CD4-positive, alpha-beta T cell treated with Interleukin-10 for 1 hour (primary cell): ENCODE measurements at places on chromosomes 3 and 15.

DNA sequence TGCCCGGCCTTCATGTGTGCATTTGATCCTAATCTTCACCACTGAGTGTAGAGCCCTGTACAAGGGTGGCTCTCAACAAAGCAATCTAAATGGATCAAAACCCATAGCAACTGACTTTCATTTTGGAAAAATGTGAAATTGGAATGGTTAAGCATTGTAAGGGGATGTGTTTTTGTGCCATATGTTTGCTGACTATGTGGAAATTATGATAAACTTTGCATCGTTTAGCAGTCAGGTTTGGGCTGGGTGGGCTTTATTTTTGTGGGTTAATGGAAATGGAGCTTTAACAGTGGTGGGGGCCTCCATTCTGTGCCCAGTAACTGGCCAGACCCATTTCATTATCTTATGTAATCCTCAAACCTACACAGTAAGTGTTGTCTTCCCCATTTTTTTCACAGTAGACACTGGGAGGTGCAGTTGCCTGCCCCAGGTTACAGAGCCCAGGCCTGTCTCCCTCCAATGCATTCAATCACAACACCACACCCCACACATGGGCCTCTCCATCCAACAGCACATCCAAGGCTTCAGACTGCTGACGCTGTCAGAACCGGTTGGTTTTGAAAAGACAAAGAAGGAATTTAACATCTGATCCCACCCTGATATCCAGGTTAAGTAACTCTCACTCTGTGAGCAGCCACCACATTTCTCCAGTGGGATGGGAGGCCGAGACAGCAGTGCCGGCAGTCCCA, 136.3 kb upstream of the ABHD17C start:
- no peak for DNase-seq

DNA sequence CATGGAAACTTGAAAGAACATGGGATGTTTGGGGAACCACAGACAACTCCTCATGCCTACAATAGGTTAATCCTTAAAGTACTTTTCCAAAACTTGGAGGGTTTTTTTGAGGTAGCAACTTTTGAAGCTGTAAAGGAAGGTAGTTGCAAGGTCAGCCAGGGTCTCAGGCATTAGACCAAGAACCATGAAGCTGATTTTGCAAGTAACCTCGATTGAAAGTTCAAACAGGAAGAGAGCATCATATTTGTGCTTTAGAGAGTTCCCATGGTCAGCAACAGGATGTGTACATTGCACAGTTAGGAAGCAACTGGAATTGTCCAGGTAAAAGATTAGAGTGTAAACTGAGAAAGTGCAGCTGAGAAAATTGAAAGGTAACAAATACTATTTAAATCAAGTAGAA, 199.8 kb upstream of the NR2F2 start:
- DNase-seq = no peak

GRCh38 chr3:29758434-29759322, 477.8 kb downstream of the RBMS3 start:
- DNase-seq = no peak

DNA sequence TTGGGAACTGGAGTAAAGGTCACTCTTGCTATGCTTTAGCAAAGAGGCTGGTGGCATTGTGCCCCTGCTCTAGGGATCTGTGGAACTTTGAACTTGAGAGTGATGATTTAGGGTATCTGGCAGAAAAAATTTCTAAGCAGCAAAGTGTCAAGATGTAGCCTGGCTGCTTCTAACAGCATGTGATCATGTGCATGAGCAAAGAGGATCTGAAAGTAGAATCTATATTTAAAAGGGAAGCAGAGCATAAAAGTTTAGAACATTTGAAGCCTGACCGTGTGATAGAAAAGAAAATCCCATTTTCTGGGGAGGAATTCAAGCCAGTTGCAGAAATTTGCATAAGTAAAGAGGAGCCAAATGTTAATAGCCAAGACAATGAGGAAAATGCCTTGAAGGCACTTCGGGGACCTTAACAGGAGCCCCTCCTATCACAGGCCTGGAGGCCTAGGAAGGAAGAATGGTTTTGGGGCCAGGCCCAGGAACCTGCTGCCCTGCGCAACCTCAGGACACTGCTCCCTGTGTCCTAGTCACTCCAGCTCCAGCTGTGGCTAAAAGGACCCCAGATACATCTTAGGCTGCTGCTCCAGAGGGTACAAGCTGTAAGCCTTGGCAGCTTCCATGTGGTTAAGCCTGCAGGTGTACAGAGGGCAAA, 212.2 kb upstream of the LINGO1 start:
- no peak for DNase-seq

DNA sequence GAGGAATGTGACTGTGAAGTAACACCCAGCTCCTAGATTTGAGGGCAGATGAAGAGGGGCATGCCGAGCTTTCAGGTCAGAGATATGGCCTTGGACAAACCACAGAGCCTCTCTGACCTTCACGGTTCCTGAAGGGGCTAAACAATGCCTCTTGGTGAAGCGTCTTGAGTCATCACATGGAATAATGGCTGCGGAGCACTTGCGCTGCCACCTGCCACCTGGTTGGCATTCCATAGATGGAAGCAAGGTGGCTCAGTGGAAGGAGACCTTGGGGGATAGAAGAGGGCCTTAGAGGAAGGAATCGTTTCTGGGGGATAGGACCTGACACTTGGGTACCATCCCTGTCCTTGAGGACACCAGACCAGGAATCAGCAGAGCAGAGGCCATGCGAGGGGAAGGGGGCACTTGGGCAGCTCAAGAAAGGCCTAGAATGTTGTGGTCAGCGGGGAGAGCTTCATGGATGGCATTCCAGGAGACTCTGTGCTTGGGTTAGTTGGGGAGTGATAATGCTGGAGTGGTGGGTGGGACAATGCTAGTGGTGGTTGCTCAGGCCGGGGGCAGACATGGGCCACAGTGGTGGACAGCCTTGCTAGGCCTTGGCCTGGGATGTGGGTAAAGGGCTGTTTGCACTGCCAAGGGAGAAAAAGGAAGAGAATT, 12.6 kb downstream of the MRAS start:
- DNase-seq = no peak

DNA sequence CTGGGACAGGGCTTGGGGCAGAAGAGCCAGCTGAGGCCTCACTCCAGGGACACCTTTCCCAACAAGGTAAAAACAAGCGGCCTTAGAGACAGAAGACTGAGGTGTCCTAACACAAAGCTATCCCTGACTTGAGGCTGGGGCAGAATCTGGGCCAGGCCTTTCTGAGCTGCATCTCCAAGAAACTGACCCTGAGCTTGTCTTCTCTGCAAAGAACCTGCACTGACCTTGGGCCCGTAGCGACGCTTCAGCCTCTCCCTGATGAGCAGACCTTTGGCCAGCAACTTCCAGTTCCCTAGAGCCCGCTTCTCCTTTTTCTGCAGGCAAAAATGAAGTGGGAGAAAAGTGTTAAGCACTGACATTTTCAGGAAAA, 22.2 kb downstream of the TMEM43 start:
- no peak for DNase-seq

GRCh38 chr15:59011262-59011952, 23.9 kb downstream of the RNF111 start:
- no peak for DNase-seq

- no peak for DNase-seq
These were observed 9.0 kb downstream of the PIK3R4 start for GRCh38 chr3:130737622-130738021.

DNA sequence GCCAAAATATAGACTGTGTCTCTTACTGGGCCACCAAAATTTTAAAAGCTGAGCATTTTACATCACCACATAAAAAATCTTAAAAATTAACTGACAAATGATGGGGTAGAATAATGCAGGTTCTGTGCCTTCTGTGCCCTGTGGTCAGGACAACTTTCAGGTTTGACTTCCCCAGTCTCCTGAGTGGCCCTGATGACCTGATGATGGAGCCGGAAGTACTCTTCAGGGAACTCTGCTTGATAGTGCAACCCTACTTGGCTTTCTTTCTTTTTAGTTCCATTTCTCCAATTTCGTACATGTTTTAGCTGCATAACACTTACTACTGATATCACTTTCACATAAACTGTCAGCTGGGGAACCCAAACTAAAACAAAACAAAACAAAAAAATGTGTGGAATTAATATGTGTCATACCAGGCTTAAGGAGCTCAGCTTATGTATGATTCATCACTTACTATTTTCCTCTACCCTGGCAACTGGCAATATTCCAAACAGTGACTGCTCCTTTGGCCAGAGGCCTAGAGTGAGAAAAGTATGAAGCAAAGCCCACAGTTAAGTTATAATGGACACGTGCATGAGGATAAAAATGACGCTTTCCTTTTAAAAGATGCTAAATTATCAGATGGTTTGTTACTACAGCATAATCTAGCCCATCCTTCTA, 194.3 kb downstream of the BCHE start:
- no peak for DNase-seq

DNA sequence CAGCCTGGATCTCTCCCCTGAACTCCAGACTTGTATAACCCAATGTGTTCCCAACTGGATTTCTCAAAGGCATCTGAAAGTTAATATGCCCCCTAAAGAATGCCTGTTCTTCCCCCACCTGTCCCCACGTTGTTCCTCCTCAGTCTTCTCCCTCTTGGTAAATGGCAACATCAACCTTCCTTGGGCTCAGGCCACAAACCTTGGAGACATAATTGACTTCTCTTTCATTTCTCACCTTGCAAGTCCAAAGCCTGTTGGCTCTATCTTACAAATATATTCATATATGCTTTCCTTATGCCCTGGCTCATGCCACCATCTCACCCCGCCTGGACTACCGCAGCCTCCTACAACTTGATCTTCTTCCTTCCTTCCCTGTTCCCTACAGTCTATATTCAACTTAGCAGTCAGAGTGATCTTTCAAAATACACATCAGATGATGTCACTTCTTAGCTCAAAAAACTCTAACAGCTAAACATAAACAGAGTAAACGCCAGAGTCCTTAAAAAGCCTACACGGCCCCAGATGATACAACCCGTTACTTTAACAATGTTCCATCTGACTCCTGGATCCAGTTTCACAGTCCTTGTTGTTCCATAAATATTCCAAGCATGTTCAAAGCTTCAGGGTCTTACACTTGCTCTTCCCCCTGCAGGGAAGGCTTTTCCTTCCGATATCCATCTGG, 66.2 kb downstream of the ETV5 start:
- DNase-seq = no peak

GRCh38 chr15:52259503-52259902, 36.1 kb downstream of the MYO5C start:
- DNase-seq = no peak

DNA sequence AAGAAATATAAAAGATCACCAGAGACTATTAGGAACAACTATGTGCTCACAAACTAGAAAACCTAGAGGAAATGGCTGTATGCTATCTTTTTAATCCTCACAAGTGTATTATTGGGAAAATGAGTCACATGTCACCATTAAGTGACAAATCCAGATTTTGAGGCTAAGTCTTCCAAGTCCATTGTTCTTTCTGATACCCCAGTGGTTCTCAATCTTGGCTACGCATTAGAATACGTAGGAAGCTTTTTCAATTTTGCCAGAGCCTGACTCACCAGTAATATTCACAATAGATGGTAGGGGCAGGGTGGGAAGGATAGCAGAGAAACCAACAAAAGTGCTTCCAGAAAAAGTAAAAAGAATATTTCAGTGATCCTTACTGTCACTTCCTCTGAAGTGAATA, 117.0 kb downstream of the FILIP1L start:
- DNase-seq = no peak

- DNase-seq = no peak
These were observed 144.0 kb upstream of the SMAD3 start for GRCh38 chr15:66921319-66921915.

GRCh38 chr3:141375381-141376301, 7.3 kb downstream of the ZBTB38 start:
- DNase-seq = no peak

GRCh38 chr3:10816019-10816862, at the start of gene SLC6A11:
Gene SLC6A11 (plus strand): TSS chr3:10816228. CDS start chr3:10816266, 38 bp downstream.
- no peak for DNase-seq

- no peak for DNase-seq
These were observed 50.2 kb downstream of the CHP1 start for GRCh38 chr15:41281236-41281635.

DNA sequence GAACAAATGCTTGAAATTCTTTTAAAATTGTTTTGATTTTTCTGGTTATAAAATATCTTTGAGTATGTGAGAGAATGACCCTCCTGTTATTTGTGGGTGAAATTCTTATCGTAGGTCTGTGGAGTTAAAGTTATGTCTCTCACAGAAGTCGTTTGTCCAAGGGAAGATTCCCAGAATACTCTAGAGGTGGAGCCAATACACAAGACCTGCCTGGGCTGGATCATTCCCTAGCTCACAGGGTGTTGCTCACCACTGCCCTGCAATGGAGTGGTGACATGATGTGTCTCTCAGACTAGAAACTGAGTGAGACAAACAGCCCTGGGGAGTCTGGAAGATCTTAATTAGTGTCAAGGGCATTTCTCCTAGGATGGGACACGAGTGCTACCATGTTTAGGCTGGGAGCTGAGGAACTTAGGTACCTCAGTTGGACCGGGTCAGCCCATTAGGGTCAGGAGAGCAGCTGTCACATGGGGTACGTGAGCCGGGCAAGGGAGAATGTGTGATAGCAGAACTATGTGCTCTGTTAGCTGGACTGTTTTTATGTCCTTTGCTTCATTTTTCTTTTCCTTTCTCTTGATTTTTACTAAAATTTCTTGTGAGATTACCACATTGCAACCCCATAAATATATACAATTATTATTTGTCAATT, 53.6 kb upstream of the MYO5C start:
- no peak for DNase-seq

GRCh38 chr3:53478921-53479664, 15.3 kb upstream of the CACNA1D start:
- no peak for DNase-seq

GRCh38 chr3:186070996-186071395, 37.9 kb downstream of the ETV5 start:
- no peak for DNase-seq

GRCh38 chr15:45474799-45475198, 47.8 kb downstream of the SLC30A4 start:
- no peak for DNase-seq

- peak; percentile 71 for DNase-seq
These were observed 10.9 kb downstream of the GNB5 start for GRCh38 chr15:52180196-52180835.

GRCh38 chr3:53491276-53491675, 3.1 kb upstream of the CACNA1D start:
- DNase-seq = no peak

GRCh38 chr15:84727429-84727828, 11.5 kb upstream of the SEC11A start:
- no peak for DNase-seq

DNA sequence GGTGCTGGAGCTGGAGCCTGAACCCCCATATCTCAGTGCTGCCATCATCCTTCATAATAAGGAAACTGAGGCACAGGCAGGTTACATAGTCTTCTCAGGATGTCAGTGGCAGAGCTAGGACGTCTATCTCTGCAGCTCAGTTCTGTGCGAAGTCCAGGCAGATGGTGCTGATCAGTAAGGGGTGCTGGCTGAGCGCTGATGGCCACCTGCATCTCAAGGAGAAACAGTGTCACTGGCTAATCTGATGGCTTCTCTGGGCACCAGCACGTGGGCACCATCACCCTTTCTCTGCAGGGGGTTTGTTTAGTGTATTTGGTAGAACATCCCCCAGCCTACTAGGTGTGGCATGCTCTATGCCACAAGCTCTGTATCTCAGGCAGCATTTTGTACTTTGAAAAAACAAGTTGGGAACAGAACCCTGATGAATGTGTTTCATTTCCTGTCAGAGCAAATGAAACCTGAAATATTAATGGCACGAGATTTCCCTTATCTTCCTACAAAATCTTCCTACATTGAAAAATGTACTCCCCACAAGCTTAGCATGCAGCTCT, 35.1 kb downstream of the APBA2 start:
- no peak for DNase-seq
